ENCODE measurements at places on chromosomes 13 and 19.

- no peak for DNase-seq
Measured at GRCh38 chr13:84470528-84470927, 588.3 kb upstream of the SLITRK1 start.

DNA sequence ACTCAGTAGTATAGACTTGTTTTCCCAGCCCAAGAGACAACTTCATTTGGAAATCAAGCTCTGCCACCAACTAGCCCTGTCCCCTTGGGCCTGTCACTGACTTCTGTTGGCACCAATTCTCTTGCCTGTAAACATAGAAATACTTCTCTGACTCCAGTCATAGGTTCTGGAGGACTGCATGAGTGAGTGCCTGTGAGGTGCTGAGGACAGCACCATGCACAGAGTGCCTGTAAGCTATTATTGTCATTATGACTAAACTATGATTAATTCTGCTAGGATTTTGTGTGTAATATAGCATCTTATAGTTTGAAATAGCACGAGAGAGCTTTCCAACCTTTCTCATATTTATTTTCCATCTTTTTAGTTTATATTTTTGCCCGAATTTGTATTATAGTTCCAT lies 247.9 kb downstream of the MYO16 start:
- DNase-seq: no peak

- no peak for DNase-seq
Measured at GRCh38 chr13:94758436-94758960, 46.2 kb upstream of the SOX21 start.

GRCh38 chr19:12786952-12787351 lies 4.3 kb upstream of the JUNB start:
- DNase-seq: no peak

GRCh38 chr13:30587231-30587630 lies 30.5 kb upstream of the USPL1 start:
- DNase-seq: no peak

DNA sequence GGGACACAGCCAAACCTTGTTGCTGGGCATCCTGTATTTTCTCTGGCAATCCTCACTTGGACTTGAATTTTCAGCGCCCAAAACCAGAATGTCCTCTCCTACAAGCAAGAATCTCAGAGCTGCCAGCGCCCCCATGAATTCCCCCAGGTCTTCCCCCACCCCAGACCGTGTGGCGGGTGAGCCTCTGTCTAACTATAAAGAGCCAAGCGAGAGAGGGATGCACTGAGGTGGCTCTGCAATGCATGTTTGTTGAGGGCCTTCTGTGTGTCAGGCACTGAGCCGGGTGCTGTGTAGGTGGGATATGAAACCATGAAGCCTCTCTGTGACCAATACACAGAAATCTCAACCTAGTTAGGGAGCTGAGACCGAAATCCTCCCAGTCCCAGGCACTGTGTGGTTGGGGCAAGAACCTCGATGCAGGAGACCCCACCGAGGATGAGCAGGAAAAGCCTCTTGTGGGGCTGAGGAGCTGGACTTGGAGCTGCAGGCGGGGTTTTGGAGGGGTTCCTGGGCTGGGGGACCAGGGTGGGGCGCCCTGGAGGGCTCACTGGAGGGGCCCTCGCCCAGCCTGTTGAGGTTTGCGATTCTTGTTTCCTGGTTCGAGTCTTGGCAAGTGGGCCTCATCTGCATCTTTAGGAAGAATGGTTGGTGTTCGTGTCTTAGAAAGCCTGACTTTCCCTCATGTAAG lies 12.4 kb upstream of the PROZ start:
- no peak for DNase-seq

DNA sequence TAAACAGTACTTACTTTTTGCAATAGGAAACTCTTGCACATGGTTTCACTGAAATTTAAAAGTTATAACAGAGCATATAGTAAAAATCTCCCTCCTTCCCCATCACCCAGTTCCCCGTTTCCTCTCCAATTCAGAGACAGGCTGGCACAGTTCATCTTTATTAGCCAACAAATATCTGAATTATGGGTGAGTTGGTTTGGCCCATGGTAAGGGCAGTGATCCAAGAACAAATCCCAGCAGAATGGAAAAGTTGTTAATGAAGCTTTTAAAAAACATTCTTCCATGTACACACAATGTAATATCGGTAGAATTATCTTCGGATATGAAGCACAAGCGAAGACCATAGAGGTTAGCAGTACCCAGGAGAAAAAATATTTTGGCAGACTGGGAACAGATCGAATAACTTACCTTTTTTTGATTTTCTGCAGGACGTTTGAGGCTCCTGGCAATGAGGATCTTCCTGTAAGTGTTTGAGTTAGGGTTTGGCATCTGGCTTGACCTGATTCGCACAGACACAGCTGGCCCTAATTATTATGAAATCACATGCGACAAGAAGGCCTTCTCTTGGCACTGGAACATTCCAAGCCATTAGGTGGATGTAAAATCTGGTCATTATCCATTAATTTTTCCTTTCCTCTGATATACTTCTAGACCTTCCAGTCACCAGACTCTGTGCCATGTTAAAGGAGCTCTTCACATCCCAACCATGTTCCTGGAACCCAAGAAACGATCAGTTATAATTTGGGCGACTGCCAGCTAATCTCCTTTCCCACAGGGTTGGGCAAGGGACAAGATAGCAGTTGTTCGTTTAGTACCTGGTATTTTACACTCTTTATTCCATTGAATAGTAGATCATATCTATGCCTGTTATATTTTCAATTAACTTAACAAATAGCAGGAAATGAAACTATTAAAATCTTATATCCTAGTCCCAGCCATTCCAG lies 139.4 kb upstream of the TSC22D1 start:
- no peak for DNase-seq

- DNase-seq: no peak
Measured at GRCh38 chr13:112113851-112114250, 46.9 kb downstream of the SOX1 start.

DNA sequence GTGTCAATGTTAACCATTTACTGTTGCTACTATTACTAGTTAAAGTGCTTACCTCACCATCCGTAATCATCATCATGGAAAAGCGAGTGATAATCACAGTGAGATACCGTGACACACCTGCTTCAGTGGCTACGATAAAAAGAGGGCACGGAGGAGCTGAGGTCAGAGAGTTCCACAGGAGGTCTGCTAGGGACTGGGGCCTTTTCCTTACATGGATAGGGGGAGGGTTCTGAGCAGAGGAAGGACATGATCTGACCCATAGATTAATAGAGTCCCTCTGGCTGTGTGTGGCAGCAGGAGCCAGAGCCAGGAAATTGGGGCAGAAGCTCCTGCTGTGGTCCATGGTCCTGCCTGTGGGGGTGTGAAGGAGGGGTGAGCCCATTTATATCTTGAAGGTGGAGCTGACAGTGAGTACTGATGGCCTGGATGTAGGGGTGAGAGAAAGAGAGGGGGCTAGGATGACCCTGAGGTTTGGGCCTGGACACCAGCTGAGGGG lies 136.7 kb downstream of the SIPA1L3 start:
- no peak for DNase-seq

DNA sequence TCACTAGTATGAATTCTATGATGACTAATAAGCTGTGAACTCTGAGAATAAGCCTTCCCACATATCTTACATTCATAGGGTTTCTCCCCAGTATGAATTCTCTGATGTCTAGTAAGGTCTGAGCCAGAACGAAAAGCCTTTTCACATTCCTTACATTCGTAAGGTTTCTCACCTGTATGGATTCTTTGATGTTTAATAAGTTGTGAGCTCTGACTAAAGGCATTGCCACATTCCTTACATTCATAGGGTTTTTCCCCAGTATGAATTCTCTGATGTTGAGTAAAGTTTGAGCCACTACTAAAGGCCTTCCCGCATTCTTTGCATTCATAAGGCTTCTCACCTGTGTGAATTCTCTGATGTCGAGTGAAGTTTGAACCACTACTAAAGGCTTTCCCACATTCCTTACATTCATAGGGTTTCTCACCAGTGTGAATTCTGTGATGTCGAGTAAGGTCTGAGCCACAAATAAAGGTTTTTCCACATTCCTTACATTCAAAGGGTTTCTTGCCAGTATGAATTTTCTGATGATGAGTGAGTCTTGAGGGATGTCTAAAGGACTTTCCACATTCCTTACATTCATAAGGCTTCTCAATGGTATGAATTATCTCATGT lies 30.7 kb upstream of the ZFP82 start:
- no peak for DNase-seq

GRCh38 chr19:40147693-40148347 lies 43.4 kb upstream of the MAP3K10 start:
- DNase-seq: no peak

DNA sequence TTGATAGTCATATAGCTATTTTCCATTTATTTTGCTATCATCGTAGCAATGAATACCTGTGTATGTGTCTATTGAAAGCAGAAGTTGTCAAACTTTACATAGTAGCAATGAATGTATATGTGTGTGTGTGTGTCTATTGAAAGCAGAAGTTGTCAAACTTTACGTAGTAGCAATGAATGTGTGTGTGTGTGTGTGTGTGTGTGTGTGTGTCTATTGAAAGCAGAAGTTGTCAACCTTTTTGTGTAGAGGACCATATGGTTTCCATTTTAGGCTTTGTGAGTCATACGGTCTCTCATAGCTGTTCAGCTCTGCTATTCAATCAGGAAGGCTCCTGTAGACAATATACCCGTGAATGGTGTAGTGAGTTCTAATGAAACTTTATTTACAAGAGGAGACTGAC lies 20.8 kb downstream of the NLRP4 start:
- DNase-seq: no peak

GRCh38 chr13:27293076-27293691 lies 22.6 kb downstream of the RASL11A start:
- no peak for DNase-seq

DNA sequence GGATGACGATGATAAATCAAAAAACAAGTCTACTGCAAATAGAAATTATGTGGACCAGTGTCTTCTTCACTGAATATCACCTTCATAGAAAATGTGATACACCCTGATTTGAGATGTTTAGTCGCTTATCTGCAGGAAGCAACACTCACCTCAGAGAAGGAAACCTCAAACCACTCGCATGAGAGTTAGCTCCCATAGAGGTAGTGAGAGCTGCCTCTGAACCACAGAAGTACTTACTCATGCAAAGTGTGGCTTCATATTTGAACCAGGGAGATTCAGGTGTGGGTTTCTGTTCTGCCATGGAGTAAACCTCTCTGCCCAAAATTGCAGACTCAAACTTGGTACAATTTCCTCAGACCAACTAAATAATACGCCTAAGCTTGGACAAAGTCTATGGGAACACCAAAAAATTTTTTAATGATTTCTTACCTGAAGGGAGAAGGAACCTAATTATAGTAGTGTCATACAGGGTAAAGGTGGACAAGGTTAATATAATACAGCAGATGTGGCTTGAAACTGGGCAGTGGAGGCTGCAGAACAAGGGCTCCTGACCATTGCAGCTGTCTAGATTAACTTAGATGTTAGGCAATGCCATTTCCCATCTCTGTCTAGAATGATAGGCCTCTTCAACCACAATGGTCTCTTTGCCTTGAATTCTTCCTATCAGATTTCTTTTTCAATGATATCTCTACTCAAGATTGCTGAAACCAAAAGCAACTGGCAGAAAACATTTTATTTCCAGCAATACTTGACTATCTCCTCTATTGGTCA lies 29.6 kb upstream of the RCBTB2 start:
- DNase-seq: peak; percentile 54

- DNase-seq: no peak
Measured at GRCh38 chr13:76890021-76890420, 3.8 kb upstream of the KCTD12 start.

DNA sequence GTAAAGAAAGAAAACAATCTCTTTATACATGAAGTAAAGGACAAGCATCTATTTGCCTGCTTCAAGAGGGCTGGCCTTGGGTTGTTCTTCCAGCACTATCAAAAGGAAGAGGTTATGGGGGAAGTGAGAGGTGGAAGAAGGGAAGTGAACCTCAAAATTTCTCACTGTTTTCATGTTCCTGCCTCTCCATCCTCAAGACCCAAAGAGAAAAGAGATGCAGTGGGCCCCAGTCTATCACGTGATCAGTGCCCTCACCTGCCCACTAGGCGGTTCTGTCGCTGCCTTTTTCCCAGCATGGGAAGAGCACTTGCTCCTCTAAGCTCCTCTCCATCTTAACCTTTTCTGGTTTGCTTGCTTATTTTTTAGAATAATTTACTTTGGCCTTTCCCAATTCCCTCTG lies 6.2 kb upstream of the USP12 start:
- no peak for DNase-seq

- no peak for DNase-seq
Measured at GRCh38 chr19:49755956-49756355, 7.2 kb downstream of the TSKS start.

- DNase-seq: no peak
Measured at GRCh38 chr19:19524053-19524452, 4.7 kb upstream of the YJEFN3 start.

DNA sequence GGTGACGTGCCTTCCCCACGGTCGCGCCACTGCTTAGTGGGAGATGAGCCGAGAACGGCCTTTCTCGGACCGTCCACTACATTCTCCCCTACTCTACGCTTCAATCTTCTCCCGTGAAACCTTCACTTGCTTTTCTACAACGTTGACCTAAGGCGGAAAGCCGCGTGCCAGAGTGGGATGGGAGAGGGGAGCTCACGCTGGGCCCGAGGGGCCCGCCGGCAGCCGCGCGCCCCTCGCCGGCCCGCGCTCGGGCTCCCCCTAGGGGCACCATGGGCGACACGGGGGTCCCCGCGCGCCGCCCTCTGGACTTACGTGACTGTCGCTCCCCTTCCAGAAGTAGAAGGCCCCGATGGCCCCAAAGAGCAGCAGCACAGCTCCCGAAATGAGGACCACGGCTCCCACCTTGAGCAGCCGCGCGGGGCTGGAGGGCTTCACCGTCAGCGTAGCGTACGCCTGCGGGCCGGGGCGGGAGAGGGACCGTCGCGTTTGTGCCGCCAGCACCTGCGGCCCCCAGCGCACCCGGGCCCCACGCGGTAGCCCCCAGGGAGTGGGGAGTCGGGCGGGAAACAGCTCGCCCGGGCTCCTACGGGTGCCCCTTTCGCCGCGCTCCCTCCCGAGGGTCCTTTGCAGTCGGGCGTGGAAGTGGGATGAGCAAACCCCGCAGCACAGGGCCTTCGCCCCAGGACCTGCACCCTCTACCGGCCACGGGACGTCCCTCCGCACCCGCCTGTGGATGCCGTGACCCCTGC lies 727 bp downstream of the CNMD start:
- DNase-seq: peak; percentile 3

- DNase-seq: no peak
Measured at GRCh38 chr13:62129000-62129551, 713.4 kb upstream of the PCDH20 start.

DNA sequence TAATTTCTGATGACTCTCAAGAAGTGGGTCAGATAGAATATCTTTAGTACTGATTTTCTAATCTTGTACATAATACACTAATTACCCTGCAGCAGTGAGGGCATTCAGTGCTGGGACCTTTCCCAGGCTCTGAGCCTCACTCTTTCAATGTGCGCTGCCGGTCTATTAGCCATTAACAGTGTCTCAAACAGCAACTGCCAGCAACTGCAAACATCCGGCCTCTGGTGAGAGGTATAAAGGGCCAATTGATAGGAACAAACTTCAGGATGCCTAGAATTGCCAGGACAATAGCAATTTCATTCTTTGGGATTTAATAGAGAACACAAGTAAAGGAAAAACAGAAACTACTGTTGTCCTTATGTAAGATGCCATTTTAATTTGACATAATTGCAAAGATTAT lies 604.4 kb upstream of the SPRY2 start:
- DNase-seq: no peak
